ENCODE measurements at places on chromosomes 2 and 18.

- no peak for DNase-seq
These were observed 13.5 kb downstream of the SPOPL start for GRCh38 chr2:138515092-138515491.

GRCh38 chr2:7634409-7634808, 717.2 kb downstream of the RNF144A start:
- no peak for DNase-seq

- no peak for DNase-seq
These were observed 55.2 kb downstream of the ADCYAP1 start for GRCh38 chr18:959854-960253.

DNA sequence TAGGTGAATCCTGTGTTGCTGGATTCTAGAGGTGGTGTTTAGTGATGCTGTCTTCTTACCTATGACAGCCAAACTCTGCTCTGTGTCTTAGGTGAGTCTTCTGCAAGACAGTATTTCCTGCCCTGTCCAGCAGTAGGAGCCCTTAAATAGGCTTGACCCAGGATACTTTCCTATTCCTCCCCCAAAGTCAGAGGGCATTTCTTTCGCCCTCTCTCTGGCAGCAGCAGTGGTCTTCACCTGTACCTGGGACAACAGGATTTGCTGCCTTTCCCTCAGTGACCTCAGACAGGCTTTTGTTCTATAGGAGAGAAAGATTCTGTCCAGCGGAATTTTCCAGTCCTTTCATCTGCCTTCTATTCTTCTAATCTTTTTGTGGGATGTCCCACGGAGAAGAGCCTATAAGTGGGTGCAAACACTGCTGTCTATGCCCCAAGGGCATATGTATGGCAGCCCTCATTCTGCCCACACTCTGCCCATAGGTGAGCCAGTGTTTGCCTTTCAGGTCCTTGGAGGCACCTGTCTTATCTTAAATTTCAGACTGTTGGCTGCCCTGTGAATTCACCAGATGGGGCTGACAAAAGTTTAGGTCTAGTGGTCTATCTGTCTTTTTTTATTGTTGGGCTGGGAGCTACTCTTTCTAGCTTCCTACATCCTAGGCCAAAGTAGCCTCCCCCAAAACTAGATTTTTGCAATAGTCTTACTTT, 177.3 kb upstream of the SPOPL start:
- DNase-seq: no peak

GRCh38 chr2:118841450-118841827, 6.0 kb downstream of the EN1 start:
- DNase-seq: no peak

Measured in activated CD4-positive, CD25-positive, alpha-beta regulatory T cell treated with anti-CD3 and anti-CD28 coated beads, Interleukin-2, amount 50 U/mL, for 16 hours (primary cell).